Activated T-cell treated with anti-CD3 and anti-CD28 coated beads for 48 hours (primary cell): ENCODE measurements at places on chromosomes 1 and 21.

GRCh38 chr1:222798116-222798515, 16.7 kb upstream of the DISP1 start:
- no peak for DNase-seq

DNA sequence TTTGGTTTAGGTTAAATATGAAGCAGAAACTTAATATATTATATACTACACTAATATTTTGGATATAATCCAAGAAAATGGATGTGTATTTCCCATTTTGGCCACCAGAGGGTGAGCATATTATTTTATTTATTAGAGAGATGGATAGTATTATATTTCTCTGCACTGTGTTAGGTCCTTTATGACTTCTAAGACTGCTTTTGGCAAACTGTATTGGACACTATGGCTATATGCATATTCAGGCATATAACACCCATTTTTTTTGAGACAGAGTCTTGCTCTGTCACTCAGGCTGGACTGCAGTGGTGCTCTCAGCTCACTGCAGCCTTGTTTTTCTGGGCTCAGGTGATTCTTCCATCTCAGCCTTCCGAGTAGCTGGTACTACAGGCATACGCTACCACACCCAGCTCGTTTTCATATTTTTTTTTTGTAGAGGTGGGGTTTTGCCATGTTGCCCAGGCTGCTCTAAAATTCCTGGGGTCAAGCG, 17.8 kb upstream of the PGM1 start:
- no peak for DNase-seq

- no peak for DNase-seq
Measured at GRCh38 chr1:27605796-27606707, 2.1 kb upstream of the AHDC1 start.

GRCh38 chr1:175801979-175802378, 58.6 kb upstream of the TNR start:
- no peak for DNase-seq

- no peak for DNase-seq
Measured at GRCh38 chr1:232556351-232556750, 73.6 kb downstream of the SIPA1L2 start.

- no peak for DNase-seq
Measured at GRCh38 chr21:15682977-15683376, 46.8 kb upstream of the USP25 start.

- no peak for DNase-seq
Measured at GRCh38 chr1:15911927-15912326, 64.0 kb downstream of the ZBTB17 start.

- DNase-seq: no peak
Measured at GRCh38 chr21:32457962-32458361, 45.5 kb downstream of the EVA1C start.

GRCh38 chr1:109530457-109531087, 9.1 kb upstream of the GPR61 start:
- DNase-seq: no peak

DNA sequence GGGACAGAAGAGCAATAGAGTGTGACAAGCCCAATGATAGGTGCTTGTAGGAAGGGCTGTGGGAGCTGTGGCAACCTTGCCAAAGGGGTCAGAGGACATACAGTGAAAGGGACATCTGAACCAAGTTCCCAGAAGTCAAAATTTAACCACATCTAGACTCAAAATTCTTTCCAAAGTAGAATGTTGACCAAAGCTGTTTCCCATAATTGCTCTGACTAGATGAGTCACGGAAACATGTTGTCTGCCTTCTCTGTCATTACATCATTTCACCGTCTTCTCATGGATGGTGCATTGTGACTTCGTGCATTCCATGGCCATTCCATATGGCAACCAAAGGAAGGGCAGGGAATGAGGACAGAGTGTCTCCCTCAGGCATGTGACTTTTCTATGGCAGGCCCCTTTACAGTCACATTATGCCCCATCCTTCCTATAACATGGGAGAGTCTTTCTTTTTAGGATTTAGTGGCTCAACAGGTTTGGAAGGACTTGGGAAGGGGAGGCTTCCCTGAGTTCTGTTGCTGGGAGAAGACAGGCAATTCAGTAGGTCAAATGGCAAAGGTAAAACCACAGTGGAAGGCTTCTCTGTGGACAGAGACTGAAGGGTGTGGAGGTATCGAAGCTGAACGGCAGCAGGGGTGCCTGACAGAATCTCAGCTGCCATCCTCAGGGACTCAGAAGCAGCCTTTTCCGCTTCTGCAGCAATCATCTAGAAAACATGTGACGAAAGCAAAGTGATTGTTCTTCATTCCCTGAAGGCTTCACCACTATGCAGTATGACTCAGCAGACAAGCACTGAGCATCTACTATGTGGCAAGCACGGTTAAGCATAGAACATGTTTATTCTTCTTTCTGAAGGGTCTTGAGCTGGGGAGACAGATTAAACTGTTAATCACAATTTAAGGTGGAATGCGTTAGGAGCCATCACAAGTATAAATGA, 24.7 kb downstream of the NPHS2 start:
- DNase-seq: no peak

DNA sequence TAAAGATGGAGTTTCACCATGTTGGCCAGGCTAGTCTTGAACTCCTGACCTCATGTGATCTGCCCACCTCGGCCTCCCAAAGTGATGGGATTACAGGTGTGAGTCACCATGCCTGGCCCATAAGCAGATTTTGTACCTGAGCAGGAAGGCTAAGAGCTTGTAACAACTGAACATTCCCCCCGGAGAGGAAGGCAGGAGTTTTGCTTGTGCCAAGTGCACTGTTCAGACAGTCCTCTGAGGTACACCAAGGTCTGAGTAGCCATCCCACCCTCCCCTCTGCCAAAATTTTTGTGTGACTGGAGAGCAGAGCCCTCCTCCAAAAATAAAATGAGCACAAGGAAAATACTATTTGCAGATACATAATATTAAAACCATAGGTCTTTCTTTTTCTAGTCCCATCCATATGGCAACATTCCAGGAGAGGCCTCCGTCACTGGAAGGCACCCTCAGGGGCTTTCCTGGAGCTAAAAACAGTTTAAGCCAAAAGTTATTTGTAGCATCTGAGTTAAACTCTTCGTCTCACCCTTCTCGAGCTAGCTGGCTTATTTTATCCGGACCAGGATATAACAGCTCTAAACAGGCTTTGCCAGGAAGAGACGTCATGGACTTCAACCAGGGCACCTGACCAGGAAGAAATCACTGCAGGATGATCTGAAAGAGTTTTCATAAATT, 27.2 kb downstream of the CAPN2 start:
- no peak for DNase-seq

DNA sequence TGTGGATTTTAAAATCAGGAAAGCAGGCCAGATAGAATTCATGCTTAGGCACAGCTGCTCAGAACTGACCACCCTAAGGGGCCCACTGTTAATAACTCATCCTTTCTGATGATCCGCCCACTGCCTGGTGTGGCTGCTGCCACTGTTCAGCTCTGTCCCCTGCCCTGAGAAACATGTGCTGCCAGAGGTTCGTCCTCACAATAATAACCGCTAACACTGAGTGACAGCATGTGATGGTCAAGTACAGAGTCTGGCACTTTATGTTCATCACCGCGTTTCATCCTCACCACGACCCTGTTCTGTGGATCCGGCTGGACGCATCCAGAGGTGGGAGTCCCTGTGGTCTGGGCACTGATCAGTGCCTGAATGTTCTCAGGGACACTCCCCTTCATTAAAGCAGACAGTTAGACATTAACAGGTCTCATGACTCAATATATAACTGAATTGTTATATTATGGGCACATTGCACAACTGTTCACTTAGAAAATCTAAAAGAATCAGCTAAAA, 108.6 kb downstream of the SIM2 start:
- no peak for DNase-seq

GRCh38 chr1:216766633-216767327, 43.6 kb upstream of the ESRRG start:
- no peak for DNase-seq

DNA sequence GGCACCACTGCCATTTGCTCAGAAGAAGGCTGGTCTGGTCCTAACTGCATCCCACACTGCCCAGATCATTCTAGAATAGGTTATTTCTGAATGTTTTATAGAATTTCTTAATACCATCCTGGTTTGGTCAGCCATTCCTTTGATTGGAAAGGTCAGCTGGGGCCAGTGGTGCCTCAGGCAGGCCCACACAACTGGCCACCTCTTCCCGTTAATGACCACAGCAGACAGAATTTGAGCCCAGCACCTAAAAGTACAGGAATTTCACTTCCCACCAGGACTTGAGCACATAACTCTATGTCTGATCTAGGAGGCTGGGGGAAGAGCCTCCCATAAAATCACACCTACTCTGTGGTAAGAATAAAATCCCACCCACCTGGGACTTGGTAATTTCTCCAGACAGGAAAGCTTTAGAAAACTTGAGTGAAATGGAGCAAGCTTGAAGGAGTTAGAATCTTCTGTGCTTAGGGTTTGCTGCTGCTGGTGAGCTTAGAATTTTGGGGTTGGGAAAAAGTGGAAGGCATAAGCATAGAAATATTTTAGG, 6.6 kb upstream of the PLA2G2C start:
- no peak for DNase-seq

DNA sequence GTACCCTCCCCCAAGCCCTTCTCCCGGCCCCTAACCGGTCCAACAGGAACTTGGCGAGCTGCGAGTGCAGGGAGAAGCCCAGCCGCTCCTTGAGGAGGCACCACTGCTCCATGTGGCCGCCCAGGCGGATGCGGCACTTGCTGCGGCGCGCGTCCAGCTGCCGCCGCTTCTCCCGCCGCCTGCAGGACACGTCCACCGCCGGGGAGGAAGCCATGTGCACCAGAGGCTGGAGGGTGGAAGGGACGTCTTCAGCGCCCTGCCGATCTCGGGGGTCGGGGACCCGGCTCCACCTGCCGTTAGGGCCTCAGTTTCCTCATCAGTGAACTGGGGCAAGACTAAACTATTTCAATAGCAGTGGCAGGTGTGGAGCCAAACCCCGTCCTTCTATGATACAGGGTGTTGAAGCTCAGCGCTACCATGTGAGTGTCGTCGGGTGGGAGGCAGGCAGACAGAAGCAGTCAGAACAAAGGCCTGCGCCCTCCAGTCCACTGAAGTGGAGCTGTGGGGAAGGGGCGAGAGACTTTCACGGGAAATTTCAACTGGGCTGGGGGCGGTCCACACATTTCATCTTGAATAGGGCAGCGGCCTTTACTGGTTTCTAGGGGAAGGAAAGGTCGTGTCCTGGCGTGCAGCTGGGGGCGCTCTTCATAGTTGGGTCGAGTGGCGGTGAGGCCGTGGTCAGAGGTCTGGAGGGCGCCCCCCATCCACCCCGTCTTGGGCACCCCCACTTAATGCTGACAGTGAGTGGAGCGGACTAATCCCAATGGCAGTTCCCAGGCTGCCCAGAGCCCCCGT, 592 bp downstream of the ZNF692 start:
- DNase-seq: peak; percentile 37

GRCh38 chr1:6501279-6501813, 9.9 kb upstream of the PLEKHG5 start:
- no peak for DNase-seq

DNA sequence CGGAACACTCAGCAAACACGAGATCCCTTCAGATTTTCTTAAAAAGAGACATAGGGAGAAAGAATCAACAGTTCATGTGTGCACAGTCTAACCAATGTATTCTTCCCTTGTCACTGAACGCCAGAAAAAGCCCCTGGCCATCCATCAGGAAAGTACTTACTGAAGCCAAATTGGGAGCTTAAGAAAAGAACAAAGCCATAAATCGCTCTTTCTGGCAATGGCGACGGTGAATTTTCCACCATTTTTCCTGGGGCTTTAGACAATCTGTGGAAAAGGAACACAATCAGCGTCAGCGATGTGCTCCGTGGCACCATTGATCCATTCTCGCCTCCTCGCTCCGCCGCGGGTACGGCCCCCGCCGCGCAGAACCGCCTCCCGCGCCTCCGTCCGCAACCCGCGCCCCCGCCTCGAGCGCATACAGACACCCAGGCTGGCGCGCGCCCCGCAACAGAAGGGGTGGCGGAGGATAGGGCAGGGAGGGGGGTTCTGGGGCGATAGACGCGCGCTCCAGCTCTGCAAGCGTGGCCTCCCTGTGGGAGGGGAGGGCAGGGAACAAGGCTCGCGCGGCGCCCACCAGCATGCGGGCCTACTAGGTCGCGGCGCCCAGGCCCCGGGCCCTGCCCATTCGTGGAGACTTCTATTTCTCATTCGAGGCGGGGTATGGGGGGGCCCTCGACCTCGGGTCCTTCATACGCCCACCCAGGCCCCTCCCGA, 440 bp downstream of the PIGP start:
- DNase-seq: peak; percentile 62

DNA sequence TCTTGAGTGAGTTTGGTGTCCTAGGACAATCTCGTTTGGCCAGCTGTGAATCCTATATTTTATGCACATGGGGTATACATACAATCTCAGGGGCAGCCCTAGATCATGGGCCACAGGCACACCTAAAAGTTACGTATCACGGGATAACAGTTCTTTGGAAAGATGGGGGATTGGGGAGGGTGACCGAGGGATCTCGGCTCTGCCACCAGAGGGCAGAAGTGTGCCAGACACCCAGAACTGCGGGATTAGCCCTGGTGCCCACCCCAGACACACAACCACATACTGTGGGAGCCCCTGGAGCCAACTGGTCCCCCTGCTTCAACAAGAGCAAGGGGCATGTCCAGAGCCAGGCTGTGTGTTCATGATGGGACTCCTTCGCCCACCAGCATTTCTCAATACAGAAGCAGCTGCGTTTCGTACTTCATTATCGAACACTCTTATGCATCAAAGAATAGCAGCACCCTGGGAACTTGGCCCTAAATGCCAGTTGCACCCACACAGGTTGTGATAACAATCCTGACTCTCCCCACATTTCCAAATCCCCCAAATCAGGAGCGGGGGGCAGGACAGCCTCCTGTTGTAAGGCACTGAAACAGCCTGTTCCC, 37.4 kb downstream of the TMCO4 start:
- DNase-seq: peak; percentile 31

DNA sequence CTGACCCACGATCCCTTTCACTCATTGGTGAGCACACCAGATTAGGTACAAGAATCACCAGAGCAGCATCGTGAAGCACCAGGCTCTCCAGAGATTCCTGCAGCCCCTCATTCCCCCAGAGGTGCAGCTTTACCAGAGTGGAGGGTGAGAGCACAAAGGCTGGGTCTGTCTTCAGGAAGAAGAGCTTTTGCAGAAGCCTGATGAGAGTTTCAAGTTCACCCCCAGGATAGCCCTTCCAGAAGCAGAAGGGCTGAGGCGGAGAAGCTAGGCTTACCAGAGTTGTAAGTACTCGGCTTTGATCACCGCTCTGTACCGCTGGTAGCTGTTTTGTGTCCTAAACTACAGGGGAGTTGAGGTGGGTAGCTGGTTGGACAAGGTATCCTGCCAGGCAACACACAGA, 3.1 kb downstream of the TSSK3 start:
- no peak for DNase-seq
